DMS79 (cell line): ENCODE measurements at places on chromosomes 12 and 14.

- DNase-seq, result no peak
Measured at GRCh38 chr14:53226553-53226952, 73.4 kb upstream of the DDHD1 start.

GRCh38 chr14:36521598-36522345 is 1.7 kb upstream of the NKX2-1 start:
- peak; percentile 90 for DNase-seq

DNA sequence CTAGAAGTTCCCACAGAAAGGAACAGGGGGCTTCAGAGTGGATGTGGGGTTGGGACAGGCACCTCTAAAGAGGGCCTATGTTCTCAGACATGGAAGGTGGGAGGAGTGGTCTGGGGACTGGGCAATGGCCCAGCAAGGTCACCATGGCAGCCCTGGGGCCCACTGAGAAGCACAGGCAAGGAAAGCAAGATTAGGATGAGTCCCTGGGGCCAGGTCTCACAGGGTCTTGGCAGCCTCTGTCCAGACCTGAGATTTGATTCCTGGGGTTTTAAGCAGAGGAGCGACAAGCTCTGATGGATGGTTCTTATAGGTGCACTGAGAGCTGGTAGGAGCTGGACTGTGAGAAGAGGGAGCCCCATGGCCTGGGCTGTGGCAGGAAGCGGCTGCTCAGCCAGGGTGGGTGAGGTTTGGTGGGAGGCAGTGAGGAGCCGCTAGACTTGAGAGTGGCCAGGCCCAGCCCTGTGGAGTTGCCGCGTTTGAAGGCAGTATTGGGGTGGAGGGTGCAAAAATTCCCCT is 44.0 kb downstream of the DLK1 start:
- no peak for DNase-seq

DNA sequence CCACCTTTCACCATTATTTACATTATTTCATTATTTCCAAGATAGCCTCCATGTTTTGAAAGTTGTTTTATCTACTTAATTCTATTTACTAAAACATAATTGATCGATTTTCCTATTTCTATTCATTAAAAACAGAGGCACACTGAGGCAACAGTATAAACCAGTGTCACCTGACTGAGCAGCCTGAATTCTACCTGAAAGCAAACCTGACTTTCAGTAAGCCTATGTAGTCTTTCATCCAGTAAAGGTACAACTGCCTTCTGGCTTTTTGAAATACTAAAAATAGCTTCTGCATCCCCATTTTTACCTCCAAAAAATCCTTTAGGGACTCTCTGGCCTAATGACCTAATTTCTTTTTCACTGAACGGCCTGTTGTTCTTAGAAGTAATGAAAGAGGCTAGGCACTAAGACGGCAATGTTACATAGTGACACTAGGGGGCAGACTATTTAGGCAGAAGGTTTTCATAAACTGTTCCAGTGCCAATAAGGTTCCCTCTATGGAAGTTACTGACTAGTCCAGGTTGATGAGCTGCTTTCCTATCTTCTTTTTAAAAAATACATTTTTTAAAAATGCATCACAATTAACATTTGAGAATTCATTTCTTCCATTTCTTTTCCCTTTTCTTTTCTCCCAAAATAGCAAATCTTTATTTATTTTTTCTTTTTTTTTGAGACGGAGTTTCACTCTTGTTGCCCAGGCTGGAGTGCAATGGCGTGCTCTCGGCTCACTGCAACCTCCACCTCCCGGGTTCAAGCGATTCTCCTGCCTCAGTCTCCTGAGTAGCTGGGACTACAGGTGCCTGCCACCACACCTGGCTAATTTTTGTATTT is 17.5 kb downstream of the ANAPC5 start:
- peak; percentile 15 for DNase-seq

- no peak for DNase-seq
Measured at GRCh38 chr12:94807951-94808350, 157.6 kb upstream of the TMCC3 start.

DNA sequence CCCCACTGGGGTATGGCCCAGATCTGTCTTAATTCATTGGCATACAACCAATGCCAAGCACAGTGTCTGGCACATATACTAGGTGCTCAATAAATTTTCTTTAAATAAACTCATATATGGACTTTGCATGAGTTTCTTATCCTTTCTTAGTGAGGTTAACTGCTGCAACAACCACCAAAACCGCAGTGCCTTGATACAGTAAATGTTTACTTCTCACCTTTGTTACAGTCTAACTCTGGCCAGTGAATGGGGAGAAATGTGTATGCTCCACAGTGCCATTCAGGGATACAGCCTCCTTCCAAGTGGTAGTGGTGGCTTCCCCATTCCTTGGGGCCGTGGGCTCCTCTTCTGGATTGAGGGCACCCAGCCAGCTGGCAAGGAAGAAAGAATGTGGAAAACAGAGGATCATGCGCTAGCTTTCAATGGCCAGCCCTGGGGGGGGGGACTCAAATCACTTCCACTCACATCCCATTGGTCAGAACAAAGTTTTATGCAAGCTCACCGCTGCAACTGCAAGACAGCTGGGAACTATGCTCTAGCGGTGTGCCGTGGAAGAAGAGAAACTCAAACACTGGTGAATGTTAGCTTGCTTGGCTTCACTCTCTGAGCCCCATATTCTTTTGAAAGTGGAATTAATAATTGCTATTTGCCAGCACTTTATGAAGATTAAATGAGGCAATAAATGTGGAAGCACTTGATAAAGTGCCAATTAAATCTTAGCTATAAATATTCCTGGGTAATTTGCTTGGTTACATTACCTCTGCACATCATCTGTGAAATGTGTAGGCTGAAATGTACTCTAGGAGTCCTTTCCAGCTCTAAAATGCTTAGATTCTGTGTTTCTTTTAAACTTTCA is 51.0 kb upstream of the SOCS2 start:
- peak; percentile 17 for DNase-seq

GRCh38 chr14:70416725-70417349 is at the start of gene SYNJ2BP:
TSS of gene SYNJ2BP (minus strand) at chr14:70417090. CDS start at chr14:70416963, 127 bp downstream.
- peak; percentile 88 for DNase-seq

GRCh38 chr12:122072031-122072970 is 6.3 kb upstream of the MLXIP start:
- DNase-seq, result peak; percentile 62

- no peak for DNase-seq
Measured at GRCh38 chr14:33444136-33444535, 505.5 kb downstream of the NPAS3 start.

DNA sequence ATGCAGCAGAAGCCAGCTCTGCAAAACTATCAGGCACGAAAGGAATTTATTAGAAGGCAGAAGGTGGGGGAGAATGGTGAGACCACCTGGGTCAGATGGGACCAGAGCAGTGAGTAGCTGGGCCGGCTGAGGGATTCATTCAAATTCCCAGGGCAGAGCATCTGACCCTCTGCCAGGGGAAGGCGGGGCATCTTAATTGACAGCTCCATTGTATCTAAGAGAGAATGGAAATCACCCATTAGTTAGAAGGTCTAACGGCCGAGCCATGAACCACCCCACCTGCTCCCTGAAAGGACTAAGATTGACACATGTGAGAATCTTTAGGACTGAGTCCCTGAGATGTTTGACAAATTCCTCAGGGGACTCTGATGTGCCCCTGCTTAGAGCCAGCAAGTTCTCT is 83.7 kb downstream of the PHETA1 start:
- DNase-seq, result no peak

DNA sequence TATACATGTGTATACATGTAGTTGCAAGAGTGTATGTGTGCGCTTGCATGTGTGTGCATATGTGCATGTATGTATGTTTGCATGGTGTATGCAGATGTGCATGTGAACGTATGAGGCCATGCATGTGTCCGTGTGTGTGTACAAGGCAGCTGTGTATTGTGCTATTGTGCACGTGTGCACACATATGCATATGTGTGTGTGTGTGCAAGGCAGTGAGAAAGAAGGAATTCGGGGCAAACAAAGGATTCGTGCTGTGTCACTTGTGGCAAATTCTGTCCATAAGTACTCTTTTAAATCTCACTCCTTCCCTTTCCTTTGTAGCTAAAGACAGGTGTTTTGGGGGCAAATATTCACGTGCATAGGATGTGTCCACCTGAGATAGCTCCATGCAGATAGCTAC is 227.1 kb downstream of the VRK1 start:
- no peak for DNase-seq

DNA sequence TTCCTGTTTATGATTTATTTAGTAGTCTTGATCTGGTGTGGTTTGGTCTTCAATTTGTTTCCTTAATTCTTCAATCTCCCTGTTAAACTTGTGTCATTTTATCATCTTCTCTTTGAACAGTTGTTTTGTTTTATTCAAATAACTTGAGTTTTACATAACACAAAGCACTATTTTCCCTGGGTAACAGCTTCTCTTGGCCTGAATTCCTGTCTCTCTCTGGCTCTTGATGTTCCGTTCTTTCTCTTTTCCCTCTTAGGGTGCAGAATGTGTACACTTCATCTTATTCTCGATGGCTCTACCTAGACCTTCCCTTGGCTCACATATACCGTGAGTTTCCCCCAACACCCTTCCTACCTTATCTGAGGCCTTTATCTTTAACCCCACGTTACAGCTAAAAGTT is 36.8 kb upstream of the VPS33A start:
- no peak for DNase-seq

DNA sequence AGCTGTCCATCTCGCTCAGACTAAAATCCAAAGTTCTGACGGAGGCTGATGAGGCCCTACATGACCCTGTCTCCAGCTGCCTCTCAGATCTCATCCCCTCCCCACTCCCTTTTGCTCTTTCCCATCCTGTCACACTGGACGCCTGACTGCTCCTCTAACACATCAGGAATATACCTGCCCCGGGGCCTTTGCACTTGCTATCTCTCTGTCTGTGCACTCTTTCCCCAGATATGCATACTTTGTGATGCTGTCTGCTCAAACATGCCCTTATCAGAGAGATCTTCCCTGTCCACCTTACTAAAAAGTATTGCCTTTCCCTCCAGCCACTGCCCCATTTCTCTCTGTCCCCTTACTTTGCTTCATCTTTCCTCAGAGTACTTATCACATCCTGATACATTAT is 238.8 kb downstream of the ANO2 start:
- no peak for DNase-seq

- DNase-seq, result no peak
Measured at GRCh38 chr12:7989827-7990491, 42.6 kb upstream of the FOXJ2 start.

- no peak for DNase-seq
Measured at GRCh38 chr12:98449584-98449983, 65.8 kb upstream of the TMPO start.

DNA sequence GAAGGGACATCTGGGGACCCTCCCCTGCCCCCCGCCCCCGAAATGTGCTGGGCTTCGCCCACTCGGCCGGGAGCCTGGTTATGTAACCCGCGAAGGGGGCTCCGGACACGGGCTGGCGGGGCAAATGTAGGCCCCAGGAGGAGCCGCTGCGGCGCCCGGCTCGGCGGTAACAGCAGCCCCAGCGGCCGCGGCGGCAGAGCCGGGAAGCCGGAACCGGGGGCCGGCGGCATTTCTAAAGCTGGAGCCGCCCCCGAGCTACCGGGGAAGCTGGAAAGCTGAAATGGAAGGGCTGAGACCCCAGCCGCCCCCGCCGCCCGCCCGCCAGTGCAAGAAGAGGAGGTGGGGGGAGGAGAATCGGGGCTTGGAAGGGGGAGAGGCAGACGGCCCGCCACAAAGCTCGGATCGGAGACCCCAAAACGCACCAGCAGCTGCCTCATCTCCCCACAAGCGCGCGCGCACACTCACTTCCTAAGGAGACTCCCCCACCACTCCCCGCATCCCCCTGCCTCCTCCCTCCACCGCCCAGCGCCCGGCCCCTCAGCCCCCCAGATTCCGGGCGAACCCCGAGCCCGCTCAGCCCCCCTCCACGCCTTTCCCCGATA is 1.5 kb downstream of the KDM2B start:
- DNase-seq, result no peak

DNA sequence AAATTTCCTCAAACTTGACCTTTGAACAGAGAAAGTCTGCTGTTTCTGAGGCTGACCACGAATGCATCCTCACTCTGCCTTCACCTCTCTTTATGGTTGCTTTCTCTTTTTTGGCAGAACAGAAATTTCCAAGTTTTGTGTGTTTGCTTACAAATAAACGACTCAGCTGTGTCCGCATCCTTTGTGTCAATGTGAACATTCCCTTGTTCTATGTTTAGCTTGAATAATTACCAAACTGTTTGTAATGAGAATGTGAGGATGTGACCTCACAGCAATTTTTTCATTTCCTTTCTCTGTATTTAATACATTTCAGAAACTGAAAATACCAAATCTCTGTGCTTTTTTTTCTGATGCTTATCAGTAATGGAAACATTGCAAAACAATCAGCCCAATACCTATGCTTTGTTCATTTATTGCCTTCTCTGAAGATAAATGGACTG is 410.9 kb downstream of the EGLN3 start:
- DNase-seq, result no peak

DNA sequence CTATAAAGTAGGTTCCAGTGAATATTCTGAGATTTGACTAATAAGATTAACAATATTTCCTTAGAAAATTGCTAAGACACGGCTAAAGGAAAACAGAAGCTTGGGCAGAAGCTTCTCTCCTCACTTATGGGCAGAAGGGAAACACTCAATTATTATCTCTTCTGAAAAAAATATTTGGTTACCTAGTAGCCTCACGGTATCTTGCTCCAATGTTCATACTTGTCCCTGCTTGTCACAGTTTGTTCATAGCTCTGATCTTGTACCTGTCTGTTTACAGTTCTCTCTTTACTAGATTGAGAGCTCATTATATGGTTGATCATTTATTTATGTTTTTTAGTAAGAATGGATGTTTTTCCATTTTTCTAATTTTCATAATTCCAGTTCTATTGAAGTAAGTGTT is 458.0 kb upstream of the ATP2B1 start:
- no peak for DNase-seq

GRCh38 chr12:120175062-120175461 is 19.5 kb downstream of the GCN1 start:
- DNase-seq, result no peak

DNA sequence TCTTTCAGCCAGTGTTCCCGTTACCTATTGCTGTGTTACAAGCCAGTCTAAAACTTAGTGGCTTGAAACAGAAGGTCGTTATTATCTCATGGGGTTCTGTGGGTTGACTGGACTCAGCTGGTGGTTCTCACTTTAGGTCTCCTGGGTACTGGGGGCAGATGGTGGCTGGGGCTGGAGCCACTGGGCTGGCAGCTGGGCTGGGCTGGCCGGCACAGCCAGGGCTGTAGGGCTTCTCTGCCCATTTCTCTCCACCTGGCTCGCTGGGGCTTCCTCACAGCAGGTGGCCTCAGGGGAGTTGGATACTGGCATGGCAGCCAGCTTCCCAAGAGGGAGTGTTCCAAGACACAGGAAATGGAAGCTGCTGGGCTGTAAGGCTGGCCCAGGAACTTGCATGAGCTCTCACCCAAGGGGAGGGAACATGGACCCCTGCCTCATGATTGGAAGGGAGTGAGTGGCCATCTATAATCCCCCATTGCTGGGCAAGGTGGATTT is 27.0 kb downstream of the TUNAR start:
- no peak for DNase-seq

DNA sequence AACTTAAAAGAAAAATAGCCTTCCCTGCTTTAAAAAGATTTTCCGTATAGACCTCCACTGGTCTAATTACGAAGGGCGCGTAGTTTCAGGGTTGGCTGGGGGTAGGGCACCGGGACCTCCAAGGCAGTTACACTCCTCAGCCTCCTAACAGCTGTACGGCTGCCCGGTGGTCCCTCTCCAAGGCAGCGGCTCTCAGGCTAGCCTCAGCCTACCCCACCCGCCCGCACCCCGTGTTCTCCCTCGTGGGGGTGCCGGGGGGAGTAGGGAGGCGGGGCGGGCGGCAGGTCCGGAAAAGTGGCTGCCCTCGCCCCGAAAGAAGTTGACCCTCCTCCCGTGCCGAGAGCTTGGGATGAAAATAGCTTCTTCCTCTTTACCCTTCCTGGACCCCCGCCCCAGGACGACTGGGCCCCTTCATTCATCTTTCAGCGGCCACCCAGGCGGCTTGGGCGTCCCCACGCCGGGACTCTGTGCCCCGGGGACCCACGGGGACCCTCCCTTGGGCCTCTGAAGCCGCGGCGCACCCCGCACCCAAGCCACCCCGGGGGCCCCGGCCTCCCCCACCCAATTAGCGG is 991 bp upstream of the RCOR1 start:
- no peak for DNase-seq
